Activated T-helper 1 cell treated with Interleukin-2 at 50 U/mL for 16 hours (primary cell): ENCODE measurements at places on chromosomes 1 and 21.

GRCh38 chr1:75542818-75543570, 67.9 kb downstream of the SLC44A5 start:
- no peak for DNase-seq

GRCh38 chr21:44881198-44881872, 7.8 kb upstream of the PTTG1IP start:
- DNase-seq, result no peak

DNA sequence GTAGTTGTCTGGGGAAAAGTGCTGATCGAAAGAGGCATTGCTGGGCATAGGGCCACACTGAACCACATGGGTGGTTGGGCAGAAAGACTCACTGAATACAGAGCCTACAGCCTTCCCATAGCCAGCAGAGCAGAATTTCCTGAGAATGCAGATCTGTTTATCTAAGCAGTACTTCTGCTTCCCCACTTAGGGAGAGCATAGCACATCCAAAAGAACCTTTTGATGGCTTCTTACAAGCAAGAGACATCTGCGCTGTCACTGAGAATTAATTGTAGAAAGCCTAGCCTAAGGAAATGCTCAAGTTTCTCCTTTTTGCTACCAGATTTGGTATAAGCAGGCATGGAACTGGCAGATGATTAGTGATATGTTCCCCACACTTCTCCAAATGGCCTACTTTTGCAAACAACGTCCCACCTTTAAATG, 13.0 kb upstream of the KLHDC8A start:
- no peak for DNase-seq

- DNase-seq, result no peak
These were observed 79.0 kb upstream of the MAP10 start for GRCh38 chr1:232726048-232726779.
